Subcutaneous adipose tissue (tissue), 4 donors: ENCODE measurements at places on chromosomes 4 and X. TPM values are rescaled to one million over a fixed set of nuclear protein-coding genes. Genes with fewer than 3 reads are reported as not detected.

NUDT11 gene
- total RNA-seq = 2.0 TPM

MCF2 gene
- not detected for total RNA-seq

RAB40A gene
- total RNA-seq = 1.5 TPM

SSX3 gene
- total RNA-seq = not detected

MAGEC3 gene
- total RNA-seq = not detected
